ENCODE measurements at places on chromosomes 6 and 20.

DNA sequence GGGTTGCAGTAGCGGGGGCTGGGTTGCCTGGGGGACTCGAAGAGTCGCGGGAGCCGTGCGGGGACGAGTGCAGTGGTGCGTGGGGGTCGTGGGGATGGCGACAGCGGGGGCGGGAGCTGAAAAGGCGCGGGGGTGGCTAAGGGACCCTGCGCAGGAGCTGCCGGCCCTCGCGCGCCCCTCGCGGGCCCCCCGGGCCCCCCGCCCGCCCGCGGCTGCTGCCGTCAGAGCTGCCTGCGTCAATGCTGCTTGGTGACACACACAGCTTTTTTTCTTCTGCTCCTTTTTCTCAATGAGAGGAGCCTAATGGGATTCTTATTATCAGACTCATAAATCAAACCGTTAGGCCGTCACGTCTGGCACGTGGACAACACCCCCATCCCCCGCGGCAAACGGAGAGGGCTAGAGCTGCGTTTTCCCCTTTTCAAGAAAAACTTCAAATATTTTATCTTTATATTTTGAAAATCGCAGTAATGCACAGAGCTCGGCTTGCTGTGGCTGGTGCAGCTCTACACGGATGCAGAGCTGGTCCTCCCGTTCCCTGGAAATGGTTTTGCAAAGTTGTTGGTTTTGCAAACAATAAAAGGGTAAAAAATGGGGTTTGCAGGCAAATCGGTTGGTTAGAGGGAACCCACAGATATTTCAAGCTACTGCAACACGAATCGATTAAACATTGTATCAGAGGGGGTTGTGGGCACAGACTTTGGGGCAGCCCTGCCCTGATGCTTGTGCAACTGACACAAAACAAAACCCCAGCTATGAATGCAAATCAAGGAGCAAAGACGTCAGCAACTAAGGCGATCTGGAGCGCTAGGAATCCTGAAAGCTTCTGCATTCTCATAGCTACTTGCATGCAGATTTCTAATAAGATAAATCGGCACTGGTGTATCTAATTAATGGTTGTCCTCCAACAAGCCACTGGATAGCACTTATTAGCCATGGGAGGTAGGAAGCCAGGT lies 161.4 kb downstream of the TBXT start:
- no peak for DNase-seq

DNA sequence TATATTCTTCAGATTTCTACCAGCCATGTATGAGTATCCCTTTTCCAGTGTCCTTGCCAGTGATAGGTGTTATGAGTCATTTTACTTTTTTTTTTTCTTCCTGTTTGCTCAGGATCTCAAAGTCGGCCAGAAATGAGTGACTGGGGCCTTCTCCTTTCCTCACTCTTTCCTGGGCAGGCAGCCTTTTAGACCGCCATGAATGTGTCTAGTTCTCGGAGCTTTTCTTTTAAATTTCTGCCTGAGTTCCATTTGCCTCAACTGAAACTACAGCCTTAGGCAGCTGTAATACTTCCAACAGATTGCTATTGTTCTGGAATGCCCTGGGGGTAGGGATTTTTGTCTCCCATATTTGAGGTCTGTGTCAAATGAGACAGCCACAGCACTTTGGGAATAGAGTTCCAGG lies 83.7 kb downstream of the STXBP5 start:
- no peak for DNase-seq

DNA sequence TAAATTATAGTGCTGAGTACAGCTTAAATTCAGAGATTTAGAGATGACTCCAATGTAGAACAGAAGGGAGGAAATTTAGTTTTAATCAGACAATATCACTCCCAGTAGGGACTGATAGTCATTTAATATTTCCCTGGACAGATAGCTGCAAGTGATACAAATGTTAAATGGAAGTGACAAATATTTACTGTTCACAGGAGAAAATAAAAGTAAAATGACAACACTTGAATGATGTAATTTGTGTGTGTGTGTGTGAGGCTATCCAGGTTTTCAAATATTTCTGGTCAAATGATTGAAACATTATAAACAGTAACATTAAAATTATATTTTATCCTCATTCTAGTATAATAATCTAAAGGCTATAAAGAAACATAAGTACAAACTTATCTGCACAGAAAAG lies 220.3 kb upstream of the THEMIS start:
- no peak for DNase-seq

DNA sequence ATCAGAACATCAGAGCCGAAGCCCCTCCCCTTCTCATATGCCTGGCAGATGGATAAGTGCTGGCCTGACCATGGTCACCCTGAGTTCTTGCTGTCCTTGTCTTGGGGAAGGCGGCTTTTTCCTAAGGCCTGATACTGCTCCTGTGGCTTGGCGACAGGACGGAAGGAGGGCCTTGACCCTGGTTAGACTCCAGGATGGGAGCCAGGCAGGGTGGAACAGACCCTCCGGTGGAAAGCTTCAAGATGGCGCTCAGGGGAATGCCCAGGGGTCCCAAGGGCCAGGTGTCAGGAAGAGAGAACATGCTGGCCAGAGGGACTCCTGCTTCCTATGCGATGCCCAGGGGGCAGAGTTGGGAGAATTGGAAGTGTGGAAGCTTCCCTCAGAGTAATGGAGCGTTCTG lies 29.6 kb downstream of the ADA start:
- no peak for DNase-seq

DNA sequence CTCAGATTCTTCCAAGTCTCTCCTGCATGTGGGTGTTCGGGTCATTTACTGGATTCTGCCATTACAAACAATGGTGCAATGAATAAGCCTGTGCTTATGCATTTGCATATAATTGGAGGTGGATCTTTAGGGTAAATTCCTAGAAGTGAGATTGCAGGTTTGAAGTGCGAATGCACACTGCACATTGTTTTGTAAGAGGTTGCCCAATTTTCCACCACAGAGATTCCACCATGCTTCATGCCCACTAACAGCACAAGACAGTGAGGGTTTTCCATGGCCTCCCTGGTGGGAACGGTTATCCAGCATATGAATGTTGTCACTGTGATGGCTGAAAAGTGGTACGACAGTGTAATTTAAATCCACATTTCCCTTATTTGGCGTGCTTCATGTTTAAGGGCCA lies 178.8 kb upstream of the PMEPA1 start:
- no peak for DNase-seq

- no peak for DNase-seq
Measured at GRCh38 chr6:108544606-108545005, 16.1 kb upstream of the FOXO3 start.

DNA sequence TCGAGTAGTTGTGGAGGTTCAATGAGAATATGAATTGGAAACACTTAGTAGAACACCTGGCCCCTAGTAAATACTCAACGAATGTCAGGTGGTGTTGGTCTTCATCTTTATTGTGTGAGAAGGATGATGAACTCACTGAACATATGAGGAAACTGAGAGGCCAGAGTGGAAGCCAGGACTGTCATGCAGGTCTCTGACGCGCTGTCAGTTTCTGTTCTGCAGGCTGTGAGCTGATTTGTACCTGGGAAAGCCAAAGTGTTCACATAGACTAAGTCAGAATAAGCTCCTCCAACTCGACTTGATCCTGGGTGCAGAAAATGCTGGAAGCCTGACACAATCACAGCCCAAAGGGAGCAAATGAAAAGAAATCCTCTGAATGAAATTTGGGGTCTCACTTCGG lies 222.2 kb downstream of the LY86 start:
- DNase-seq = no peak

DNA sequence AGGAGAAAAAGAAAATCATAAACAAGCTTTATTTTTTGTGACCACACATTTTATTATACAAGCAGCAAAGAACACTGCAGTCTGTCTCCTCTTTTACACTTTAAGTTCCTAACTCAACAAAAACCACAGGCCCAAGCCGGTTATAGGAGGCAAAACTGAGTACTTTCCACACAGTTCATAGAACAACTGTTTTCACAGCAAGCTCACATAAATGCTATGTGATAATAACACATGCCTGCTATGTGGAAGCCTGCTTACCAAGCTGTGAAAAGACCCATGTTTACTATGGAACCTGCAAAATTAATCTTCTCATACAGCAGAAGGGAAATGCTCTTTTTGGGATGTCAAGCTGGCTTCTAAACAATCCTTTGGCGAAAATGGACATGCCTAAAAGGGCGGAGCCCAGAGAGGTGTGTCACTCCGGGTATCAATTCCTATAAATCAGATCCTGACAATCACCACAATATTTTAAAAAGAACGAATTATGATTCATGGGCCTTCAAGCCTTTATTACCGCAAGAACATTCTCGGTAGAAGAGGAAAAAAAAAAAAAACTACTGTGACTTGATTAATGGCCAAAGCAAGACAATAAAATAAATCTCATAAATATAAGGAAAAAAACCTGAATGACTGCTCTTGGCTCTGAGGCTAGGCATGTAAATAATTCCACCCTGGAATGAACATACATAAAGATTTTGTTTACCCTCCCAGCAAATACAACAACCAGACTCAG lies 2.6 kb downstream of the TRERF1 start:
- no peak for DNase-seq

- DNase-seq = no peak
Measured at GRCh38 chr20:57795977-57796560, 86.3 kb upstream of the PMEPA1 start.

GRCh38 chr6:159527351-159527750 lies 165.7 kb downstream of the SOD2 start:
- no peak for DNase-seq

- DNase-seq = peak; percentile 67
Measured at GRCh38 chr20:47663354-47664067, 121.8 kb downstream of the SULF2 start.

GRCh38 chr6:21321531-21321930 lies 272.0 kb upstream of the SOX4 start:
- DNase-seq = no peak

- no peak for DNase-seq
Measured at GRCh38 chr20:4051413-4052138, 36.2 kb upstream of the RNF24 start.

GRCh38 chr6:2042956-2043648 lies 202.3 kb downstream of the GMDS start:
- no peak for DNase-seq

- DNase-seq = no peak
Measured at GRCh38 chr6:23394681-23395080, 731.3 kb upstream of the NRSN1 start.

- no peak for DNase-seq
Measured at GRCh38 chr6:94357381-94357980, 938.1 kb upstream of the EPHA7 start.

DNA sequence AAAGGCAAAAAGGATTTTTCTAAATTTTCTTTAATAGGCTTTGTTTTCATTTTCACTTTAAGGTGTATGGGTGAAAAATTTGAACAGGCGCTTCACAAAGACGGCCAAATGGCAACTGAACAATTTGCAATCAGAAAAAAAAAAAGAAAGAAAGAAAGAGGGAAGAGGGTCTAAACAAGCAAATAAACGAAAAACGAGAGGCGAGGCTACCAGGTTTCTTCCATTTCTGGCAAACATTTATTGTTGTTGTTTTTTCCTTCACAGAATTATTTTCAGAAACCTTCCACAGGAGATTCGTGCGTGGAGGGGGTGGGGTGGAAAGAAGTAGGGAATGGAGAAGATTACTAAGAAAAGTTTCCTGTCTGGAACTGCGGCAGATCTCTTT lies 24.3 kb downstream of the POM121L2 start:
- no peak for DNase-seq

DNA sequence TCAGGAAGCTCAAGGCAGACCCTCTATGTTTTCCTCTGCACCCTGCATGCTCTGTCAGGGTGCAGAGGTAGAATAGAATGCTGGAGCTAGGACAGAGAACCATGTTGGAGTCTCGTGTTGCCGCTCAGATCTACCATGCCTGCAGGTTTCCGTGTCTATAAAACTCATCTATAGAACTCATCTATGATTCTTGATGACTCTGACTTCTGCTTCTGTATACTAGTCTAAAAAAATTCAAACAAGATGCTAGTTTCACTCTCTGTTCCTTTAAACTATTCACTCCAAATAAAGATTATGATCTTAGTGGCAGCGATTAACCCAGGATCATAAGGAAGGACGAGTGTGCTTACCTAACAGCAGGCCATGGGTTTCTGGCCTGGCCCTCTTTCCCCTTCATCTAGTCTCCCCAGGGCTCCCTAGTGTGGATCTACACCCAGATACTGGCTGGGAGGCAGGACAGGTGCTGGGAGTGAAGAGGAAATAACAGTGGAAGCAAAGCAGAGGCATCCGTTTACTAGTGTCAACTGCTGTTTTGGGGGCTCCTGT lies 162.7 kb upstream of the SUPT3H start:
- DNase-seq = no peak

GRCh38 chr20:37274851-37275524 lies 13.4 kb upstream of the GHRH start:
- DNase-seq = no peak

DNA sequence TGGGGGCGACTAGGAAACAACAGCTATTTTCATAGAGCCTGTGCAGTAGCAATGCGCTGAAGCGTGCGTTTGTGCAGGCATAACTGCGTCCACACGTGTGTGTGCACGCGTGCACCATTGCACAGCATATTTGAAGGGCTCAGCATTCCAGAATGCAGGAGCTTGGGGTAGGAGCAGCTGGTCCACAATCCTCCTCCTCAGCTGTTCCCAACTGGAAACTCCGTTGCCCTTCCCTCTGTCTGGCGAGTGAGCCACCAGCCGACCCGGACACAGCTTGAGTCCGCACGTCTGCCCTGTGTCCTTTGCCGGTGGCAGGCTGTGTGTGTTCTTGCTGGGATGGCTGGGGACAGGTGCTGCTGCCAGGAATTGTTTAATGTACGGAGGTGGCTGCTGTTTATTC lies 110.2 kb downstream of the SASH1 start:
- no peak for DNase-seq

DNA sequence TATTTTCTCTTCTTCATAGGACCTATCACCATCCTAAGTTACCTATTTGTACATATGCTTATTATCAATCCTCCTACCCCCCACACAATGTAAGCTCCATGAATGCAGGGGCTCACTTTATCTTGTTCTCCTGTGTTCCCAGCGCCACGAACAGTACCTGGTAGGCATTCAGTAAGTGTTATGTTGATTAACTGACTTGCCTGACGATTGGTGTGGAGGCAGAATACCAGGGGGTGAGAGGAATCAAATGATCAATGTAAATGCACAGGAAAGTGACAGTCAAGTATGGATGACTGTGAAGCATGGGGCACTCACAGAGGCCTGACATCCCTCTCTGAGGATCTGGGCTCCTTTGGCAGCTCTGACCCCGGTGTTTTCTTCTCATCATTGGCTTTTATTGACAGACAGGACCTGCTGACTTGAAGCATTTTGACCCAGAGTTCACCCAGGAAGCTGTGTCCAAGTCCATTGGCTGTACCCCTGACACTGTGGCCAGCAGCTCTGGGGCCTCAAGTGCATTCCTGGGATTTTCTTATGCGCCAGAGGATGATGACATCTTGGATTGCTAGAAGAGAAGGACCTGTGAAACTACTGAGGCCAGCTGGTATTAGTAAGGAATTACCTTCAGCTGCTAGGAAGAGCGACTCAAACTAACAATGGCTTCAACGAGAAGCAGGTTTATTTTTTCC lies 6.1 kb upstream of the IFT52 start:
- DNase-seq = no peak

Measured in activated gamma-delta T cell treated with Interleukin-2 at 50 U/mL for 16 hours (primary cell).